ENCODE measurements at places on chromosomes 3 and 15.

GRCh38 chr3:58666683-58667082 lies at the start of gene FAM3D:
TSS of gene FAM3D (minus strand) at chr3:58666774. CDS start at chr3:58655563, 11,211 bp downstream.
- no peak for DNase-seq

DNA sequence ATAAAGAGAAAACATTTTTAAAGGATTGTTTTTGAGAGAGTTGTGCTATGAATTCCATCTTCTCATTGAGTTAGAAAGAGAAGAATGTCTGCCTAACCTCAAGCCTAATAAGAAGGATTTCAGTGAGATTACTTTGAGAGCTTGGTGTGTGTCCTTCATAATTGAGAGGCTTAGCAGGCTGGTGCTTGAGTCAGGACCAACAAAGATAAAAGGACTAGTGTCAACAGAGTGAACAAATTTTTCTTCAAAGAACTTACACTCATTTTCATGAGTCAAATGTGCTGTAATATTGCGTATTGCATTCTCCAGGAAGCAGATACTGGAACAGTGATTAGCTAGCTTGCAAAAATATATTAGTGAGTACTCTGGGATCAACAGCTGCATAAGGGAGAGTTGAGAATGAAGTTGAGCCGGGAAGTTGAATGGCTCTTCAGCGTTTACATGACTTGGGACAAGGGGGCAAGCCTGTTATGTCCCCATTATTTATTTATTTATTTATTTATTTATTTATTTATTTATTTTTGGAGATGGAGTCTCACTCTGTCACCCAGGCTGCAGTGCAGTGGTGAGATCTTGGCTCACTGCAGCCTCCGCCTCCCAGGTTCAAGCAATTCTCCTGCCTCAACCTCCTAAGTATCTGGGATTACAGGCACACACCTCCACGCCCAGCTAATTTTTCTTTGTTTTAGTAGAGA lies 37.5 kb upstream of the SLITRK3 start:
- DNase-seq = no peak

DNA sequence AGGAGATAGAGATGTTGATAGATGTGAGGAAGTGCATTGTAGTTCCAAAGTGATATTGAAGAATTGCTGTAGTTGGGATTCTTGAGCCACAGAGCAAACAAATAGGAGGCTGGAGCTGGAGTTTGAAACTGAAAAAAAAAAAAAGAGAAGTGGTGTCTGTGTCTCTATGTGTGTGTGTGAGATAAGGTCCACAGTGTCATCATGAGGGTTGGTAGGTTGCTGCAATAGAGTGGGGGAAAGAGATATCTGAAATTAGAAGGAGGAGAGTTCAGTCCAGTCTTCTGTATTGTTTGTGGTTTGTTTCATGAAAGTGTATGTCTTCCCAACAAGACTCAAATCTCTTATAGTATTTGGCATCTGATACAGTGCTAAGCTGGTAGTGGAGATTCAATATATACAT lies 37.3 kb upstream of the CACNA1D start:
- DNase-seq = no peak

DNA sequence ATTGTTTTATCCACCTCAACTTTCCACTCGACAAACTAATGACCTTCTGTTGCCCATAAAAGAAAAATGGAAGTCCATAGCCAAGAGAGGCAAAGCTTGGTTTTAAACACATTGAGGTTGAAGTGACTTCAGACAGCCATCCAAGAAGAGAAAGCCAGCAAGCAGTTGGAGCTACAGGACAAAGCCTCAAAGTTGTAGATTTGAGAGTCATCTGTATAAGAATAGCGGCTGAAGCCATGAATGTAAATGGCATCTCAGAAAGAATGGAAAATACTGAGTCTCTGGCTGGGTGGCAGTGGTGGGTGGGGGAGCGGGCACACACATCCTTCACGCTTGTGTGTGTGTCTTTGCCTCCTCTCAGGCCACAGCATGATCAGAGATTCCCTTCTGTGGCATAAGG lies 124.1 kb upstream of the CHRM5 start:
- no peak for DNase-seq

- DNase-seq = no peak
Measured at GRCh38 chr3:126509597-126510307, 7.8 kb downstream of the UROC1 start.

GRCh38 chr15:63502137-63502766 lies 2.1 kb upstream of the USP3 start:
- DNase-seq = no peak

- DNase-seq = no peak
Measured at GRCh38 chr3:71189480-71189879, 394.0 kb downstream of the FOXP1 start.

- no peak for DNase-seq
Measured at GRCh38 chr3:188296761-188297612, 143.0 kb downstream of the LPP start.

DNA sequence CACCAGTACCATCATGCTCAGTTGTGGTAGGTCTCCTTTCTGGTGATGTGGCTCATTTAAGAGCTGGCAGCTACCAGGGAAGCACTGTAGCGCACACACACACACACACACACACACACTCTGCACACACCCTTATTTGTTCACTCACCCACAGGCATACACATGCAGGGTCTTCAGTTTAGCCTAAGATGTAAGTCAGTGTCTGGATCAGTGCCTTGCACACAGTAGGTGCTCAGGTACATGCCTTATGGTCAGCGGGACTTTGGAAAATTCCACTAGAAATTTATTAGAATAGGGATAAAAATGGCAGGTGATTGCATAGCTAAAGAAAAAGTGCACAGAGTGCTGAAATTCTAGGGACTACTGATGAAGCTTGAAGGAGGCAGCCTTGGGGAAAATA lies 23.6 kb downstream of the XYLB start:
- no peak for DNase-seq

GRCh38 chr3:9779721-9780457 lies 10.1 kb upstream of the CAMK1 start:
- DNase-seq = no peak

DNA sequence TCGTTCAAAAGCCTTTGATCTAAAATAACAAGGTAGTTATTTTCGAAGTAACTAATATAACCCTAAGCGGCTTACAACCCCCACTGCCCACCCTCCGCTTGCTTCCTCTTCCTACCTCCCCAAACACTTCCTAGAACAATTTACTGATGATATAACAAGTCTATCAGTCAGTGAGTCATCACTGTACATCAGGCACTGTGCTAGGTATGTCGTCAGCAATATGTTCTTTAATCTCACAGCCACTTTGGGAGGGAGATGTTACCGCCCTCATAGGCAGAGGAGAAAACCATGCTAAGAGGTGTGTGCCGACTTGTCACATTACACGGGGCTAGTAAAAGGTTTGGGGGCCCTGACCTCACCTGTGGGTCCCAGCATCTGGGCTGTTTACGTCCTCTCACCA lies 381.8 kb downstream of the EPHB1 start:
- no peak for DNase-seq

GRCh38 chr15:94414916-94415315 lies 183.6 kb downstream of the MCTP2 start:
- DNase-seq = no peak

Measured in activated T-helper 9 cell treated with anti-CD3 and anti-CD28 coated beads, Interleukin-2, amount 50 U/mL, for 16 hours (primary cell).